BE2C (cell line): ENCODE measurements at places on chromosomes 12 and 14.

DNA sequence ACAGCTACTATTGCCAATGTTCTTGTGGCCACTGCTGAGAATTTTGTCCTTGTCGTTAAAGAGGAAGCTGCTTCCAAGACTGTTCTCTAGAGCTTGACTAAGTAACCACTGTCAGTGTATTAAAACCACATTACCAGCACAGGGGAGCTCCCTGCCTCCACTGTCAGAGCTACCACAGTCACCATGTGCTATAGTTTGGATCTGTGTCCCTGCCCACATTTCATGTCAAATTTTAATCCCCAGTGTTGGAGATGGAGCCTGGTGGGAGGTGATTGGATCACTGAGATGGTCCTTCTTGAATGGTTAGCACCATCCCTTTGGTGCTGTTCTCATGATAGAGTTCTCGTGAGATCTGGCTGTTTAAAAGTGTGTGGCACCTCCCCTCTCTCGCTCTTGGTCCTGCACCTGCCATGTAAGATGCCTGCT is 23.2 kb upstream of the RAP1B start:
- no peak for DNase-seq

DNA sequence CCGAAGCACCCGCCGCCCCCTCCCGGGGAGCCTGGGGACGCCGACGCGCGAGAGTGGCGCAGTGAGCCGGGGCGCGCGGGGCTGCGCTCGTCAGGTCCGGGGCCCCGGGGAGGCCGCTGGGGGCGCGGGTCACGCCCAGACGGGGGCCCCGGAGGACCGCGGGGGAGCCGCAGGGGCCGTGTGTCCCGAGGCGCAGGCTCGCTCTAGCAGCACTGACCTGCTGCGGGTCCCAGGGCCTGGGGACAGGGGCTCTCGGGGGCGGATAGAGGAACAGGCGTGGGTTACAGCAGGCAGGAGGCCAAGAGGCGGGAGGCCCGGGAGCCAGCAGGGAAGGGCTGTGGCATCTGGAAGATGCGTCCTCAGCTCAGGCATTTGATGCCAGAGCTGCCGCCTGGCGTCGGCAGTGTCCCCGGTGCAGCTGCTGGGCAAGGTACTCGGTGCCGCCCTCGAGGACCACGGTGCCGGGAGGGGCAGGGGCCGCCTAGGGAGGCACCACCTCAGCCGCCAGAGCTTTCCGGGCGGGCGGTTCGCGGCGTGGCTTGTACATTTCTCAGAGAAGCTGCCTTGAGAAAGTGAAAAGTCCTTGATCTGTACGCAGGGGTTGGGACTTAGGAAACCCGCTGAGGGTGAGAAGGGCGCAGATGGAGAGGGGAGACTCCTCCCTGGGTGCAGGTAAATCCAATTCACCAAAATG is 1.2 kb downstream of the WNT5B start:
- DNase-seq, result peak; percentile 76

GRCh38 chr12:65248656-65249633 is 29.5 kb upstream of the MSRB3 start:
- no peak for DNase-seq

- DNase-seq, result no peak
These were observed 39.8 kb upstream of the PTGDR start for GRCh38 chr14:52227619-52228222.

DNA sequence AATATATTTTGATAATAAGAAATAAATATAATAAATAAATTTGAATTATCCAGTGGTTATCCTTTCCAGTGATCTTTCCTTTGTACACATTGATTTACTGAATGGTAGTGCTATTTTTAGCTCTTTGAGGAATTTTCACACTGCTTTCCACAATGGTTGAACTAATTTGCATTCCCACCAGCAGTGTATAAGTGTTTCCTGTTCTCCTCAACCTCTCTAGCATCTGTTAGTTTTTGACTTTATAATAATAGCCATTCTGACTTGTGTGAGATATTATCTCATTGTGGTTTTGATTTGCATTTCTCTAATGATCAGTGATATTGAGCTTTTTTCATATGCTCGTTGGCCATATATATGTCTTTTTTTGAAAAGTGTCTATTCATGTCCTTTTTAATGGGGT is 333.7 kb downstream of the RAD51B start:
- no peak for DNase-seq

DNA sequence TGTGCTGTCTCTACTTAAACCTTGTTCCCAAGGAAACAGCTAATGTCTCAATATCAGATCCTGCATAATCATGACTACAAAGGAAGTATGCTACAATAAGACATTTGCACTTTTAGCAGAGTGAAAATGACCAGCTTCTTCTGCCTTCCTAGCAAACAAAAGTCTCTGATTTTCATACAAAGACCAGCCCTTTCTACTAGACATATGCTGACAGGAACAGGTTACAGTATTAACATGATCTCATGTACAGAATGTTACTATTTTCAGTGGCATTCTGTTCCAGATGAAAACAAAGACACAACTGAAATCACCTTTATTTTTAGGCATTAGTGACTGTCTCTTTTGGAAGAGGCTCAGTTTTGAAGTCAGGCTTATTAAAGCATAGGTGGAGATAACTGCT is 228.6 kb downstream of the MED13L start:
- no peak for DNase-seq

- DNase-seq, result peak; percentile 48
These were observed 50.6 kb upstream of the GALNT9 start for GRCh38 chr12:132379996-132380395.

DNA sequence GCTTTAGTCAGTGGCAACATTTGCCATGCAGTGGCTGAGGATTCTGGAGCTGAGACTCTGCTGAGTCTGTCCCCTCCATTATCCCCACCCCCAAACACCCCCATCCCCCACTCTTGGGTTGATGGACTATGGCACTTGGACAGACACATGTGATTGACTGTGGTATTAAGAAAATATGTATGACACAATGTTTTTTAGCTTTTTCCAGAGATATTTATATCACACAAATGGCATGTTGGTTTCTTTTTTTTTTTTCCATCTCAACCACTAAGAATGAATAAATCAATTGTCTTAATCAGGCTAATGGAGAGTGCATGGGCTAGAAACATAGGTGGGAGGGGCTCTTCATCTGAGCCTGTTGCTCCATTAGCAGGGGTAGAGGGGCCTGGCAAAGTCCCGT is 30.7 kb upstream of the MAP1LC3B2 start:
- DNase-seq, result no peak

DNA sequence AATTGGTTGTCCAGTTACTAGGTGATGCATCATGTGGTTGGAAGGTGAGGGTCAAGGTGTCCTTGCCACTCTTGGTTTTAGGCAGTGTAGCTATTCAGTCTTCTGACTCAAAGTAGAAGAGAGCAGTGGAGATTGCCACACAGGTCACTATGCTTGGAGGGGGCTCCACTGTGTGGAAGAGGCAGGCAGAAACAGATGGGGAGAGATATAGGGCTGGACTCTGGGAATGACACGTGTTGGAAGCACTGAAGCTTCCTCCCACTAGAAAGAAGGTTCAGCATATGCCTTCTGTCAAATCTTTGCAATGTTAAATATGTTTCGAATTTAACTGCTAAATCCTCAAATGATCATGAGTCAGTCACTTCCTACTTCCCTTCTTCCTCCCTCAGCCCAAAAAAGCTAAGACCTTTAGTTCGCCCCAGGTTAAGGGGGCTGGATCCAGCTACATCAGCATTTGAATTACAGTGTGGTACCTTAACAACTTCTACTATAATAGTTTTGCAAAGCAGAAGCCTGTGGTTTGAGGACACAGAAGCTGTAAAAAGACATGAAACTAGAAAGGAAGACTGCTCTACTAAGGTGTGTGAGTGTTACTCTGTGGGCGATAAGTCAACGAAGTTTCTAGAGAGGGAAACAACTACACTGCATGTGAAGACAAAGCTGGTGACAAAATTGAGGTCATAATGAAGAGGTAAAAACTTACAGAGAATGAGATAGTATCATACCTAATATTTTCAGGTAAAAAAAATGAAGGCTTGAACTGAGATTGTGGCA is 228.0 kb downstream of the NELL2 start:
- no peak for DNase-seq

- DNase-seq, result no peak
These were observed 22.5 kb downstream of the PDE3A start for GRCh38 chr12:20390846-20391245.

DNA sequence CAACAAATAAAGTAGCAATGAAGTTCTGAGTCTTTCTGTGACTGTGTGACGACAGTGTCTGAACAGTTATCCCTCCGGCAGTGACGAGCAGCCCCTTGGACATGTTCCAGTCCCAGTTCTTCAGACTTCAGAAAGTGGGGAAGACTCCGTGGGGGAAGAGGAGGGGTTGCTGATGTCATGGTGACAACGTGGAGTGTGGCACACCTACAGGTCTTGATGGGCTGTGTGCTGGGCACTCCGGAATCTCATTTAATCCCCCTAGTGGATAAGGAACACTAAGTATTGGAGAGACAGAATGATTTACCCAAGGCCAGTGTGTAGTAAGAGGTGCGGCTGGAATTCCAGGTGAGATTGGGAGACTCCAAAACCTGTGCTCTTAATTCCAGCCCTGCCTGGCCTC is 280.2 kb downstream of the CACNA1C start:
- no peak for DNase-seq

DNA sequence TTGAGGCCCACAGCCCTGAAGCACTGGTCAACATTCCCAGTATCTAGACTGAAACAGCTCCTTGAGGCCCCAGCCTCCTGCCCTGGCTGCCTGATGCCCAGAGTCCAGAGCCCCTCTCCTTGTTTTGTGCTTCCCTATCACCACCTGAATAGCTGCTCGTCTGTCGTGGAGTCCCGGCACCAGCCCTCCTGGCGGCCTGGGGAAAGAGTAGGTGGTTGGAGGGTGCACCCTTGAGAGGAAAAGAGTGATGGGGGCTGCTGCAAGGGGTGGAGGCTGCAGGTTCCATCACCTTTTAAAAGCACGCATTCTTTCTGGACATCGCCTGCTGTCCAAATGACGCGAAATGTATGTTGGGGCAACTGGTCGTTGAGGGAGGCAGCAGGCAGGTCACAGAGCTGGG is 3.2 kb downstream of the RABGGTA start:
- DNase-seq, result no peak

DNA sequence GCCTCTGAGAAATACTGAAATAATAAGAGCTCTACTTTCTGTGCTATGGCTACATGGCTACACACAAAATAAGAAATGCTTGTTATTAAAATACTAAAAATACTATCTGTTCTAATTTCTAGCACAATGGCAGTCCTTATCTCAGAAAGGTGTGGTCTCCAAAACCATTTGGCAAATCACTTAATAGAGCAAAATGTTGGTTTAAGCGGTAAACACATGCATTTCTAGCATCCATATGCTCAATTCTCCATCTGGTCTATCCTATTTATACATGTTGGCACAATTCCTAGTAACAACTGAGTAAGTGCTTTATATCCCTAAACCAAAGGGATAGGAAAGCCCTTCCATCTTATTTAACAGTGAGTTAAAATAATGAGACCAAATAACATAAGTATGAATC is 107.0 kb downstream of the PAPLN start:
- DNase-seq, result no peak

- no peak for DNase-seq
These were observed 4.4 kb upstream of the MARK3 start for GRCh38 chr14:103380719-103381377.

- DNase-seq, result no peak
These were observed 22.3 kb upstream of the MED13L start for GRCh38 chr12:116299665-116300328.

GRCh38 chr14:99033951-99034350 is 238.0 kb downstream of the BCL11B start:
- DNase-seq, result no peak

- DNase-seq, result no peak
These were observed 37.0 kb downstream of the EVL start for GRCh38 chr14:100102156-100102785.

- DNase-seq, result peak; percentile 62
These were observed 8.1 kb upstream of the RNF34 start for GRCh38 chr12:121391619-121392324.

GRCh38 chr12:6608592-6609281 is 1.6 kb upstream of the CHD4 start:
- peak; percentile 34 for DNase-seq

- DNase-seq, result no peak
These were observed 13.6 kb upstream of the PAX9 start for GRCh38 chr14:36647824-36648753.

DNA sequence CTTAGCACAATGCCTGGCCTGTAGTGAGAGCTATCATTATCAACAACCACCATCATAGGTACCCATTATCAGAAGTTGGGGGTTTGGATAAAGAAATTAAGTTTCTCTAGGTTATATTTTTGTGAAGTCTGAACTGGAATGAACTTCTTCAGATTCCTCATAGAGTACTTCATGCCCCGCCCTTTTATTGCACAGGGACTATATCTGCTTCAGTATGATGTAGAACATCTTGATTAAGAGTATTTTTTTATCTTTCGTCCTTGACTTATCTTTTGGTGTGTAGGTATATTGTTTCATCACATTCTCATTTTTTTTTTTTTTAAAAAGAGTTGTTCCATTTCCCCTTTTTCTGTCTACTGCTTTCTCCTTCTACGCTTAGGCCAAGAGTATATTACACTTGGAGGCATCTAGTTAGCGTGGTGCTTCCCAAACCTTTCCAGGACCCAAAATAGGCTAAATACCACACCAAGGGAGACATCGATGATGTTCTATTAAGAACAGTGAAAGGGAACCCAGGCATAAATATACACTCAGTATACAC is 467.5 kb downstream of the ZFP36L1 start:
- no peak for DNase-seq

- DNase-seq, result no peak
These were observed 379.6 kb downstream of the FLRT2 start for GRCh38 chr14:85909581-85909980.

- DNase-seq, result no peak
These were observed 406 bp downstream of the IL23A start for GRCh38 chr12:56339158-56339422.

DNA sequence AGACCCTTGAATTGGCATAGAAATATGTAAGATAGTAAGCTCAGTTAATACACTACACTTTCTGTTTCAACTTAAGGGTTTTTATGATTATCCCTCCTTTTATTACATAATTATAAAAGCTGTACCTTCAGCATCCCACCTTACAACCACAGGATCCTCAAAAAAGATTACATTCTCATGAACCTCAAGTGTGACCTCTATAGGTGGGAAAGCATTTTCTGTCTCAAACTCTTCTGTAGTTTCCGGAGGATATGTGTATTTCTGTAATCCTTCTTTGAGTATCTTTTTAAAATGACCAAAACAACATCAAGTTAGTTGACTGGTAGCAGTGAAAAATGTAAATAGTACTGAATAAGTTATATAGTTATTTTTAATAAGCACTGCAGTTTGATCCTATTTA is 75.9 kb downstream of the DNAI7 start:
- DNase-seq, result no peak

DNA sequence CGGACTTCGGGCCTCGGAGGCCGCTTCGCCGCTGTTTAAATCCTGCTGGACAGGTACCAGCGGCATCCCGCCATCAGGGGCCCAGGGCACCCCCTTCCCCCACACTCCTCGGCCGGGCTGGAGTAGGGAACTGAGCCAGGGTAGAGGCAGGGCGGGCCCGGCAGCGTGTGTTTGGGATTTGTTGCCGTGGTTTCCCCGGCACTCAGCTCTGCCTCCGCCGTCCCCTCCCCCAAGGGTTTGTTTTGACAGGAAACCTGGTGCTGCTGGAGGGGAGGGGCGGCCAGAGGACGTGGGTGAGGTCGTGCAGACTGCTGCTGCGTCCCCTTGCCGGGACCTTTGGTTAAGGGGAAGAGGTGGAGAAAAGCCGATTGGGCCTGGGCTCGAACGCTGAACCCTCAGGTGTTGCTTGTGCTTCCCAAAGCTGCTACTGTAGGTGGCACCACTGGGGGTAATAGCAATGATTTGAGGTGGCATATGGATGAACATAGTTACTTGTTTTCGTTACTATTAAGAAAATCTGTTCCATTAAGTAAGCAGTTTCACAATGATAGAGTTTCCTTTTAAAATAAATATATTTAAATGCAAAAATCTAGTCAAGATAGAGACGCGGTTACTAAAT is 778 bp downstream of the TCP11L2 start:
- DNase-seq, result peak; percentile 59
